Activated T-cell treated with anti-CD3 and anti-CD28 coated beads for 48 hours (primary cell): ENCODE measurements at places on chromosomes 12 and 14.
A peak's percentile ranks its signal among the peaks of the same experiment; 100 is the strongest.

GRCh38 chr12:47458279-47458678 is 247.6 kb downstream of the RPAP3 start:
- DNase-seq: no peak

- no peak for DNase-seq
Observed at GRCh38 chr12:118714051-118714460, 267.3 kb upstream of the SRRM4 start.

DNA sequence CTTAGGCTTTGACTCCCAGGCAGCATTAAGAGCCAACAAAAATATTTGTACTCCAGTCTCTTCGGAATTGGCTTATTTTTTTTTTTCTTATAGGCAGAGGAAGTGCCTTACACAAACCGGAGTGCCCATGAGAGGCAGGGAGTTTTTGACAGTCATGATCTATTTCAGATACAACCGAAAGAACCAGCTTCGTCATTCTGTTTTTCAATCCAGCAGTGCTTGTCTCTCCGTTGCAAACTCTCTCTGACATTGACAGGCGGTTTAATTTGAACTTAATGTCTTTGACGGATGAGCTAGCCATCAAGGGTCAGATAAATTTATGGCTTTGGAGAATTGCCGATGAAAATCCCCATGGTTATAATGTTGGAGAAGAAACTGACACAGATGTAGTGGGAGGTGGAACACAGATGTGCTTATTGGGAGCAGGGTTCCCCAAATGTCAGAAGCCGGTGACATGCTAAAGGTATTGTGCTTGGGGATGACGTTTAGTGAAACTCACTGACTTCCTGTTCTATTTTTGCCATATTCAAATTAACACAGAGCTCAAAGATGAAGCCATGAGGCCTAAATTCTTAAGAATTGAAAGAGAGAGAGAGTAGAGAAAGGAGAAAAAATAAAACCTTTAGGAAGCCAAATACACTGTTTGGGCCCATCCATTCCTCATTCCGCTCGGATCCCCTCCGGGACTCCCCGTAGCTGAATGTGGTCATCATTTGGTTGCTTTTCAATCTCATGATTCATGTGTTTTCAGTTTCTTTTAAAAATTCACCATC is 59.7 kb downstream of the PLXNC1 start:
- peak; percentile 32 for DNase-seq

- no peak for DNase-seq
Observed at GRCh38 chr14:65260786-65261185, 151.7 kb upstream of the FUT8 start.
